ENCODE measurements at places on chromosomes 2 and 18.

DNA sequence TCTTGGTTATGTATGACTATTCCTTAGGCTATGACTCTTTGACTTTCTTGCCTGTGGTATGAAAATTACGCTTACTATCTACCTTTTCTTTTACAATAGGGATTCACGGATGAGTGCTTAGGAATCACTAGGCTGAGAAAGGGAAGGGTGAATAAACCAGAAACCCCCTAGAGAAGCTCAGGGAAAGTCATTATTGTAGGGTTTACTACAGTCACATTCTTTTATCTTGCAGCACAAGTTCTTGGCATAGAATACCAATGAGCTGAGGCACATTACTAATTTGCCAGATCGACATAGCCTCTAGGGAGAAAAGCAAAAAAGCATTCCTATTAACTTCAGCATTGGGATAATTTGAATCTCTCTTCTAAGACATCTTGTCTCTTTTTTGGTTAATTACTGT lies 103.3 kb downstream of the ST6GAL2 start:
- no peak for DNase-seq

DNA sequence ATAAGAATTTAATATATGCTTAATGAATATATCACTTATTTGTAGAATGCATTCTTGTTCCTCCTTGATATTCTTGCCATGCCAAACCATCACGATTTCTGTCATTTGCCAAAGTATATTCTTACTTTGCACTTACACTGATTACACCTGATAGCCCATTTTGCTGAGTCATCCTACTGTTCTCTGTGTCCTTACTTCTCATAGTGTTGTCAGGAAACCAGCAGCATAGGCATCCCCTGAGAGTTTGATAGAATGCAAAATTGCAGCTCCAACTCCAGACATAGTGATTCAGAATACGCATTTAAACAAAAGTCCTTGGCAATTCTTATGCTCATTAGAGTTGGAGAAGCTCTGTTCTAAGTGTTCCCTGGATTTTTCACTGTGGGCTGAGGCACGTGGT lies 687.1 kb downstream of the DPP10 start:
- no peak for DNase-seq

DNA sequence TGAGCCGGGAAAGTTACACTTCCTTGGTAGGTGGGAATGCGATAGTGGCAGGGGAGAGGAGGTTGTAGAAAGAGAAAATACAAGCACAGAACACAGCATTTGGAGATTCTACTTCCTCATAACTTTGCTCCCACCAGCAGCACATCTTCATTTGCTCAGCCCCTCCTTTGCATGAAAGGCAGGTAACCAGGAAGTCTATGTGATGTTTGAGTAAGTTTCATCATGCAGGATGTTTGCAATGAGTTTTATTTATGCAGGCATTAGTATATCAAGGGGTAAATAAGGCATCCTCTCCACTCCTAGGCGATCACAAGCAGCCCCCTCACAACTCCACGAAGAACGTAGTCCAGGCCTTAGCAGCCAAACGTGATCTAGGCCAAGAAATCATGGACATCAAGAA lies 5.0 kb downstream of the RNF152 start:
- DNase-seq = no peak

GRCh38 chr2:85132397-85132796 lies 795 bp upstream of the TCF7L1 start:
- DNase-seq = no peak

GRCh38 chr2:3563521-3563976 lies 5.4 kb upstream of the RNASEH1 start:
- DNase-seq = no peak

DNA sequence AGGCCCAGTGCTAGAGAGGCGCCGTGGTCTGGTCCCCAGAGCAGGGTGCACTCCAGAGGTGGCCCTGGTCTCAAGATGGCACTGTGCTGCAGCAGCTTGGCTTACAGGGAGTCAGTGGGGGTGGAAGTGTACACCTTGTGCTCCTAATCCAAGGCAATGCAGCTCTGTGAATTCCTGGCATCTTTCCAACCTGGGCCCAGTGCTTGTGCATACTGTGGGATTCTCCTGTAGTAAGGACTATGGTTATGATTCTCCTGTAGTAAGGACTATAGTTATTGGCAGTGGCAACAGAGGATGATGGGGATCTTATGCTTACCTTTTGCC lies 616.7 kb upstream of the REG3G start:
- no peak for DNase-seq

DNA sequence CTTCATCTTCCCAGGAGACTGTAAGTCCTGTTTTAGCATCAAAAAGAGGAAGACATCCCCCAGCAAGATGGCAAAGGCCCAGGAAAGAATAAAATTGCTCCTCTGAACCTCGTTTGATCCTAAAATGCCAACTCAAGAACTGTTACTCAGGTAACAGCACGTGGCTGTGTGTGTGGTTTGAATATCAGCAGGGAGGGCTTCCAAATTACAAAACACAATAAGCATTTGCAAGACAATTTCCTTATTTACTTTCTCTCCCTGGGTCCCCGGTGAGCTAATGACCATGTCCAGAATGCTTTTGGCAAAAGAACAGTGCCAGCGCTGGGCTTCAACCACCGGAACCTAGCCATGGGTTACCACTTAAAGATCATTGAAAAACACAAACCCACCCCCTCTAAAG lies 163.6 kb downstream of the C1D start:
- no peak for DNase-seq

GRCh38 chr2:175187378-175187777 lies 5.9 kb upstream of the ATP5MC3 start:
- no peak for DNase-seq

DNA sequence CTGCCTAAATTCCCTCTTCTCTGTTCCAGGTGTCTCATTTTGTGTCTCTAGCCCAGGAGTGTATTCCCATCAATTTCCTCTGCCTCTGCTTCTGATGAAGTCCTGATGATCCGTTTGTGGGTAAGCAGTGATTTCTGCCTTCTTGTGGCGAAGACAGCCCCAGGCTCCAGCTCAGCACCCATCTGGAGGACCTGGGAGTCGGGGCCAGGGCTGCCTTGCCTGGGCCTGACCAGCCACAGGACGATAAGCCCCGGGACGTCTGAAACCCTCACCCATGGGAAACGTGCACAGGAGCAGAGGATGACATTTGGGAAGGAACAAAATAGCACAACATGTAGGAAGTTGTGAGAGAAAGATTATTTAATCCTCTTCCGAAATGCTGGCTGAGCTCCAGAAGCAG lies 206.9 kb downstream of the FBXO15 start:
- DNase-seq = no peak

All from H54 (cell line).